ENCODE measurements at places on chromosomes 5 and 9. TPM values are rescaled to one million over a fixed set of nuclear protein-coding genes. Genes with fewer than 3 reads are reported as not detected.

GRCh38 chr9:37952731-37953130 lies 48.8 kb upstream of the SLC25A51 start:
- no peak for DNase-seq

SLC34A1 gene
- 0.23 TPM for total RNA-seq

DNA sequence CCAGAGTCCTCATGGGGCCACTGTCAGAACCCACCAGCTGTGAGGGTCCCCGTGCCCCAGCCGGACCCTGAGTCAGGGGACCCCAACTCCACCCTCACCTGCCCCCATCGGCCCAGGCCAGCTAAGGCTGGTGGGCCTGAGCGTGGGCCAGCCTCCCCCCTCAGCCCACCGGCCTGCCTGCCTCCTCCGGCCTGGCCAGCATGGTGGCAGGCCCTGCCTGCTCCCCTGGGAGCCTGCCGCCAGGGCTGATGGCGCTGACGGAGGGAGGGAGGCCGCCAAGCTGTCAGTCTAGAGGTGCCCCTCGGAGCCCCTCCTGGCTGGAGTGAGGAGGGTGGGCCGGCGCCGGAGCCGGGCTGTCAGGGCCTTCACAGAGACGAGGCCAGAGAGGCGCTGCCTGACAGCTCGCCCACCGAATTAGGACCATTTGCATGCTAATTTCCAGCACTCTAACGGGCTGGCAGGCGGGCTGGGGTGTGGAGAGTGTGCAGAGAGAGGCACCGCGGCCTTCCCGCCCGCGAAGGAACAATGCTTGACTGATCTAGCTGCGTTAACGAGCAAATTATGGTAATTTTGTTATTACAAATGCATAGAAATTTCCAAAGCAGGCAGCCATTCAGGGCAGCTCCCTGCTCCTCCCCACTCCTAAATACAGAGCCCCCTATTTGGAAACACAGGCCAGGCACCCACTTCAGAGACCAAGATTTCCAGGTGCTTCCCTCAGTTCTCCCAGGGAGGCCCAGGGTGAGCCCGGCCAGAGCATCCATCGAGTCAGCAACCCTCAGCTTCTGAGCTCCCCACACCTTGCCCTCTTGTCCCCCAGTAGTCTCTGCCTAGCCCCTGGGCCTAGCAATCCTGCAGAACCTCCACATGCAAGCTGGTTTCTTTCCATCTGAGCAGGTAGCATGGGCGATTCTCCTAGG lies 169.3 kb downstream of the PAX5 start:
- DNase-seq: no peak

- no peak for DNase-seq
Measured at GRCh38 chr5:97840643-97841042, 657.6 kb upstream of the RIOK2 start.

DNA sequence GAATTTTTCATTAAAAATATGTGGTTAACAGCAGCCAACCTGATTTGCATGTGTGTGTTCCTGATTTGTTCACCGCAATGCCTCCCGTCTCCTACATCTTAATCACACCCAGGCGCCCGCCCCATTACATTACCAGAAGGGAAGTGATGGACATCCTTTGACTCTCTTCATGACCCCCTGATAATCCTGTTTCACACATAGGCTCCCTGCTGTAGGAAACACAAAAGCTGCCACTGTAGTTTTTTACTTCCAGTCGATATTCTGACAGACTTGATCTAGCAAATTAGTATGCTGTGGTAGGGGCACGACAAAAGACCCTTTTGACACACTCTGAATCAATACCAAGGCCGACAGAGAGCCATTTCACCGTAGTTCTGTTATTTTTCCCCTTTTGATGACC lies 287.8 kb upstream of the ISL1 start:
- DNase-seq: no peak

- no peak for DNase-seq
Measured at GRCh38 chr5:3342271-3343100, 253.1 kb upstream of the IRX1 start.

DNA sequence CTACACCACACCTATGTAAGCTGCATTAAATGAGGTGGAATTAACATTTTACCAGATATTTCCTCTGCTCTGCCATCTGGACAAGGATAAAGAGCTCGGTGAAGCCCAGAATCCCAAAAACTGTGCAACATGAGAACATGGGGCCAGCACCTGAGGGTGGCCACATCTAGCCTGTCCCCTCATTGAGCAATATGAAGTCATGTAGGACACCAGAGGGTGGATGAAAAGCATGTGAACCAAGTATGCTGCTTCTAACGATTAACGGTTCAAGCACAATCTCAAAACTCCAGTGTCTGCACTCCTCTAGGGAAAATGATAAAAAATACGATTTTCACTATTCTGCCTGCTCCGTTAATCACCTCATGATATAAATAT lies 545.8 kb downstream of the EBF1 start:
- no peak for DNase-seq

- no peak for DNase-seq
Measured at GRCh38 chr5:16727755-16728325, 111.0 kb upstream of the RETREG1 start.

- DNase-seq: no peak
Measured at GRCh38 chr5:126937771-126938170, 92.6 kb downstream of the MARCHF3 start.

PCDHGA1 gene
- 0.05 TPM for total RNA-seq

DNA sequence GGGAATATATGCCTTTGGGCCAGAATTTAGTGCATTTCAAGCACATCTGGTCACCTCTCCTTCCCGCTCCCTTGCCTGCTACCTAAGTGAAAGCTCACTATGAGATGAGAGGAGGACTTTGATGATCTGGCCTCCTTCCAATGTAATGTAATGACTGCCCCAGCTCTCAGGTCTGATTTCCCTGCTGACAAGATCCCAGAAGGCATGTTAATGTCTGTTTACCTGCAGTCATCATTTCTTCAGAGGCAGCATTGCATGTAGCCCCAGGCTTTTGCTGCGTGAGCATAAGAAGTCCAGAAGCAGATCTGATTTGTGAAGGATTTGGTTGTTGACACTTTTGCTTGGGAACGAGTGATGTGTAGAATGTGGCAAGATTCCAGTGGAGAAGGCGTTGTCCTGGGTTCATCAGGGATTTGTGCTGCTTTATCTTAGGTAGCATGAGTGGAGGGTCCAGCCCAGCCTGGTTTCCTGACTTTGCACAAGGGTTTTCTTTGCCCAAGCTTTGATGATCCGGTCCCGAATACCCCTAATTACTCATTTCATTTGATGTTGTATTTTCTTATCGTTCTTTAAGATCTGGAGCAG lies 192.7 kb downstream of the GOLPH3 start:
- DNase-seq: no peak

- no peak for DNase-seq
Measured at GRCh38 chr5:145937432-145938250, 1.3 kb downstream of the SH3RF2 start.

- DNase-seq: no peak
Measured at GRCh38 chr5:86917117-86917579, 299.4 kb downstream of the COX7C start.

GRCh38 chr9:69122549-69123141 lies 51.4 kb upstream of the TJP2 start:
- no peak for DNase-seq

PPP3R2 gene
- 0.08 TPM for total RNA-seq

DNA sequence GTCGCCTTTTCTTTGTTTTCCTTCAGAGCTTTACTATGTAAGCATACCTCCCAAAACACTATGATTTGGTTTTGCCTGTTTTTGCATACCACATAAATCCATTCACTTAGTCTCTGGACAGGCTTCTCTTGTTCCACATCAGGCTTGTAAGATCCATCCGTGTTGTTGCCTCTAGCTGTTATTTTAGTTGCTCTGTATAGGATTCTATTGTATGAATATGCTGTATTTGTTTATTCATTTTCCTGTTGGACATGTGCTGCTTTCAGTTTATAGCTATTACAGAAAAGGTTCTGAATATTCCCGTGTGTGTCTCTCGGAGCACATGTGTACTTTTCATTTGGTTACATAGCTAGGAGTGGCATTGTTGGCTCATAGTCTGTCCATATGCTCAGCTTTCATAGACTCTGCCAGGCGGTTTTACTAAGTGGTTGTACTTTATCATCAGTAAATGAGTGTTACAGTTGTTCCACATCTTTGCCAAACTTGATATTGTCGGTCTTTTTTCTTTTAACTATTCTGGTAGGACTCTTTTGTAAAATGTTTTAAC lies 41.8 kb downstream of the NUP214 start:
- DNase-seq: no peak

GRCh38 chr5:148949841-148950470 lies 112.9 kb downstream of the SH3TC2 start:
- DNase-seq: no peak

DNA sequence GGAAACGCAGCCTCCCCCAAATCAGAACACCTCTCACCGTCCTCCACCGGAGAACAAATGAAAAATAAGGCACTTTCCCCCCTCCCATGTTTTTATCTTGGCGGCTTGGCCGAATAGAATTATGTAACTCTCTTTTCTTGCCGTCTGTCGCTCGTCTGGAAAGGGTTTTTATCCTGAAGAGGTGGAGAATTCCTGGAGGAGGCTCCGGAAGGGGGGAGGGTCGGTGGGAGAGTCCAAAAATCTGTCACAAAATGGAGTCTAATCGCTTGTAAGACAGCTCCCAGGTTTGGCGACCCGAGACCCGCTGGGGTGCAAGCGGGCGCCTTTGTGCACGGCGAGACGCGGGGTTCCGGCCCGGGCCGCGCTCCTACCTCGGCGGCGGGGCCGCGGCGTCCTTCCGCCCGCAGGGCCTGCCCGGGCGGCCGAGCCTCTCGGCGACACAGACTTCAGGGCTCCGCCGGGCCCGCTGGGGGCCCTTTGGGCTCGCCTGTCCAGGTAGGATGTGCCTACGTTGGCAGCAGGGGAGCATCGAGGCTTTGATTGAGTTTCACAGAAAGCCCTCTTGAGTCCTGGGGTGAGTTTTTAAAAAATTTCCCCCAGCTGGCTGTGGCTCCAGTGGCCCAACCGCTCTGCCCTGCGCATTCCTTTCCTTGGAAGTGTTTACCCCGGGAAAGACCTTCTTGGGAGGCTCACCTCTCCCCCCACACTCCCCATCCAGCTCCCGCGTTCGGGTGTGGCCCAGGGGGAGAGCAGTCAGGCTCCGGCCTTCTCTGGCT lies 5.0 kb downstream of the LMX1B start:
- DNase-seq: no peak

DNA sequence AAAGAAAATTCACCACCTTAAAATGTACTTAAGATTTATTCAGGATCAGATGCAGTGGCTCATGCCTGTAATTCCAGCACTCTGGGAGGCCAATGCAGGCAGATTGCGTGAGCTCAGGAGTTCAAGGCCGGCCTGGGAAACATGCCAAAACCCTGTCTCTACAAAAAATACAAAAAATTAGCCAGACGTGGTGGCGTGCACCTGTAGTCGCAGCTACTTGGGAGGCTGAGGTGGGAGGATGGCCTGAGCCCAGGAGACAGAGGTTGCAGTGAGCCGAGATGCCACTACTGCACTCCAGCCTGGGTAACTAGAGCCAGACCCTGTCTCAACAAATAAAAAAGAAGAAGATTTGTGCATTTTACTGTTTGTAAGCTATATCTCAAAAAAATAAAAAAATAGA lies 34.7 kb upstream of the GFPT2 start:
- DNase-seq: no peak

MLANA gene
- total RNA-seq: 0.05 TPM

GRCh38 chr5:55226934-55227663 lies at the start of gene MCIDAS:
MCIDAS (minus strand) TSS chr5:55227315; CDS start chr5:55227138, 177 bp downstream.
- no peak for DNase-seq

DNA sequence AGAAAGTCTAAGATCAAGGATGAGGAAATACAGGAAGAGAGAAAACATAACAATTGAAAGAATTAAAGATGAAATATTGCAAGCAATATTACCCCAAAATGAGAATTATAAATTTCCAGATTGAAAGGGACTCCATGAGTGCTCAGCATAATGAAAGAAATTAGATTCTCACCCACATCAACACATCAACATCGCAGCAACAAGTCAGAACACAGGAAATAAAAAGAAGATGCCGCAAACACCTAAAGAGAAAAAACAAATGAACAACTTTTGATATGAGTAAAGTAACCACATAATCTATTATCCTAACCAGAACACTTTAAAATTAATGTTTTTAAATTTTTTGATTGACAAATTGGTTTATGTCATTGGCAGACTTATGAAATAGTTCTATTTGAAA lies 318.3 kb upstream of the PTGER4 start:
- DNase-seq: no peak

DNA sequence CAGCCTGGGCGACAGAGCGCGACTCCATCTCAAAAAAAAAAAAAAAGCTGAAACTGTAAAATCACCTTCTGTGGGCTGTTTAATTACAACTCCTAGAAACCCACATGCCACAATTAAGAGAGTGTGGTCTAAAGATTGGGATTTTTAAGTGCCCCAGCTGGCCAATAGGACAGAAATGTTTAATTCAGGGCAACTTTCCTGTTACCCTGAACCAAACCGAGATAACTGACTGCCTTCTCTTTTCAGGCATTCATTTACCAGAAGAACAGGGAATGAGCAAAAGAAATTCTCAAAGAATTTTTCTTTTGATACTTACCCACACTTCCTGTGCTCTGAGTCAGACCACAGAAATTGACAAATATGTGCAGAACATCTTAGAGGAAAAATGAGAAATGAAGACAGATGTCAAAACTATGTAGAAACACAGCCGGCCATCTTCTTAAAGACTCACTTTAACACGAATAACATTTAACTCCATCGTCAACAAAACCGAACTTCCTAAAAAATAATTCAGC lies 221.3 kb upstream of the DAPK1 start:
- DNase-seq: no peak

AHRR gene
- 0.33 TPM for total RNA-seq

PCSK5 gene
- total RNA-seq: 3.6 TPM

GRCh38 chr9:121779381-121780117 lies 128.1 kb downstream of the DAB2IP start:
- no peak for DNase-seq
